ENCODE measurements at places on chromosomes 3 and 15.
A peak's percentile ranks its signal among the peaks of the same experiment; 100 is the strongest.

- no peak for DNase-seq
Observed at GRCh38 chr3:21477541-21478288, 273.3 kb downstream of the ZNF385D start.

DNA sequence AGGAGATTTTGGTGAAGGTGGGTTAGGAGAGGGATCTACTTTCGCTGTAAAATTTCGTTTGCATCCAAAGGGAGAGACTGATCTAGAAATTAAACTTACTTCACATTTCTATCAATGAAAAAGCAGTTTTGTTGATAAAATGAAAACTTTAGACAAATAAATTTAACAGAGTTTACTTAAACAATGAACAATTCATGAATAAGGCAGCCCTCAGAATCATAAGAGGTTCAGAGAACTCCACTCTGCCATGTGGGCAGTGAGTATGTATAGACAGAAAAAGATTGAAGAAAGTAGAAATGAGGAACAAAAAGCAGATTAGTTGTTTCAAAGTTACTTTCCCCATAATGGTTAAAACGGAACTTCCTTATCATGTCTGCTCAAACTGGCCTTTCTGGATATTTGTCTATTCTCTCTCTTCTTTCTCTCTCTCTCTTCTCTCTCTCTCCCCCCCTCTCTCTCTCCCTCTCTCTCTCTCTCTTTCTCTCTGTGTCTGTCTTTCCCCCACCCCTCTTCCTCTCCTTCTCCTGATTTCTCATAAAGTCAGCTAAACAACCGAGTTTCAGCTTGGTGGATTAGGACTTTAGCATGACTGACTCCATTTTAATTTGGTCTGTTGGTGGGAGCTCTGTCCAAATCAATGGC lies 248.9 kb downstream of the TJP1 start:
- DNase-seq: no peak

DNA sequence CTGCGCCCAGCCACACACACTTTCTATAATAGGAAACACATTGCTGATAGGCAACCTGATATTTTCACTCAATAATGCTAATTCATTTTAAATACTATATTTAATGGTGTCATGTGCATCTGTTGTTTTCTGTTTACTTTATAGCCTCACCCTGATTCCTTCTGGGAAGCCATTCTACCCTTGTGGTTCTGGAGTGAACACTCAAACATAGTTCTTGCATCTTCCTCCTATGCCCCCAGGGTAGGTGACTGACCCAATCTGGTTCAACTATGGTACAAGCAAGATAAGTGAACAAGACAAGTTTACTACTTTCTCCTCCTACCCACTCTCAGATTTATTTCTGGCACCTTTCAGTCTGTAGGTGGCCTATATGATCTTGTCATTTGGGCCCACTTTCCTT lies 4.3 kb upstream of the SCG3 start:
- DNase-seq: no peak

GRCh38 chr15:100168787-100169186 lies 173.0 kb downstream of the ADAMTS17 start:
- no peak for DNase-seq

GRCh38 chr3:136860541-136860940 lies 1.5 kb upstream of the NCK1 start:
- no peak for DNase-seq

- no peak for DNase-seq
Observed at GRCh38 chr3:153246806-153247205, 84.8 kb downstream of the RAP2B start.

DNA sequence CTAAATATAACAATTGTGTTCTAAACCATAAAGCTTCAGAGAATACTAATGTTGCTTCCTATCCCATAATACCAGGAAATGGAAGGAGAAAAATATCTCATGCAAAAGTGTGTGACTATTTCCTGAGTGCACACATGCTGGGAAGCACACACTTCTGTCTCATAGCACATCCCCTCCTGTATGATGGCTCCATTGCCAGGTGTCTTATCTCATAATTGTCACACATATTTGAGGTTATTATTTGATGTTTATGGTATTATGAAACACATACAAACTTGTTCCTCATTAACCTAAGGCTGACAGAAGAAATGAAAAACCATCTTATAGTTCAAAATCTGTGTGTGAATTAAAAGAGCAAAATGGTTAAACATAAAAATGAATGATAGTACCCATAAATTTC lies 65.4 kb downstream of the SERP1 start:
- no peak for DNase-seq

DNA sequence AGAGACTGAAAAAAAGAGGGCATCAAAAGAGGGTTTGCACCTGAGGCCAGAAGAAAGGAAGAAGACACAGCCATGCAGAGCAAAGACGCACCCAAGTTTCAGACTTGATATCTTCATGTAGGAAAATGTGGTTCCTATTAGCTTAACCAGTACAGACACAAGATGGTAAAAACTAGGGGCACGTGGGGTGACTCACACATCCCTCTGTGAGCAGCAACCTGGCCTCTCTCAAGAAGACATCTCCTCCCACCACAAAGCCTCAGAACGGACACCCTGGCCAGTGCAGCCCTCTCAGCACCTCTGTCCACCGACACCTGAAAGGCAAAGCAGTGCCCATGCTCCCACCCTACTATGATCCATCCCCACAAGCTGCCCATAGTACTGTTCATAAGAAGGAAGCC lies 33.3 kb downstream of the GLB1 start:
- DNase-seq: peak; percentile 58

DNA sequence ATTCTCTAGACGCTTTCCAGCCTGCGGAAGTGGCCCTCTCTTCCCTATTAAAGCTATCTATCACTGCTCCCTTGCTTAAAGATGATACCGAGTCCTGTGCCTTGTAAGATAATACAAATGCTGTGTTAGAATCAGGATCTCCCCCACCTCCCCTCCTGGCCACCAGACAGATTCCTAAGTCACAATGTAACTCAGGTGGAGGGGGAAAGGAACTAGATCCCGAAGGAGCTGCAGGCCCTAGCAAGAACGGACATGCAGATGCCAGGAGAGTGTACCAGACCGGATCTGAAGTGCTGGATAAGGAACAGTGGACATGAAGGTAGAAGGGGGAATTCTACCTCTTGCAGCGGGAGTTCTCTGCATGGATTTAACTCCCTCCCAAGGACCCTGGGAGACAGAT lies 230.7 kb upstream of the LYSMD4 start:
- DNase-seq: no peak

DNA sequence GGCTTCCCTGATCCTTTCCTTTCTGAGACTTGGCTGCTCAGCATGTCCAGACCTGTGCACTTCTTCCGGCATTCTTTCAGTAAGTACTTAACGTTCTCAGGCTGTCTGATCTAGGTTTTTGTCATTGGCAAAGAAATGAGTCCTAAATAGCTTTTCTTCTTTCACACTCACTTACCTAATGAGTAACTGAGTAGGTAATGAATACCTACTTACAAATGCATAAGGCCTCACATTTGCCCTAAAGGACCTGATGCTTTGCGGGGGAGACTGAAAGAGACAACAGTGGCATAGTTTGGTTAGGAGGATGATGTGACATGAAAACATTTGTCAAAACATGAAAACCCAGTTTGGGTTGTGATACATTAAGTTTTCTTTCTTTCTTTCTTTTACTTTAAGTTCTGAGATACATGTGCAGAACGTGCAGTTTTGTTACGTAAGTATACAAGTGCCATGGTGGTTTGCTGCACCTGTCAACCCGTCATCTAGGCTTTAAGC lies 516.7 kb upstream of the CFAP20DC start:
- DNase-seq: no peak

- DNase-seq: no peak
Observed at GRCh38 chr15:42511007-42511391, 15.6 kb downstream of the SNAP23 start.

GRCh38 chr15:65963358-65963757 lies 94.1 kb downstream of the RAB11A start:
- DNase-seq: no peak

GRCh38 chr3:45790596-45790995 lies 5.7 kb downstream of the SLC6A20 start:
- DNase-seq: no peak

- DNase-seq: no peak
Observed at GRCh38 chr3:122060040-122060698, 5.0 kb downstream of the CD86 start.

GRCh38 chr3:143037867-143038266 lies 36.5 kb downstream of the U2SURP start:
- DNase-seq: no peak

DNA sequence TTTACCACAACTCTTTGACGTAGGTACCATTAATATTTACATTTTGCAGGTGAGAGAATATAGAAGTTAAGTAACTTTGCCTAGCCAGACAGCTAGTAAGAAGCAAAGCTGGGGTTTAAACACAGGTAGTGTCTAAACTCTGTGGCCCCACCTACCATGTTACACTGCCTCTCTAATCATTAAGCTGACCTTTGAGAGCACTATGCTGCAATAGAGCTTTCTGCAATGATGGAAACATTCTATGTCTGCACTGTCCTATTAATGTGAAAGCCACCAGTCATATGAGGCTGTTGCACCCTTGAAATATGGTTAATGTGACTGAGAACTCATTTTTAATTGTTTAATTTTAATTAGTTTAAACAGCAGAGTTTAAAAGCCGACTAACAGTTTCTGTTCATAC lies 6.3 kb upstream of the RARB start:
- no peak for DNase-seq

GRCh38 chr3:31932990-31933389 lies 48.1 kb downstream of the OSBPL10 start:
- no peak for DNase-seq

DNA sequence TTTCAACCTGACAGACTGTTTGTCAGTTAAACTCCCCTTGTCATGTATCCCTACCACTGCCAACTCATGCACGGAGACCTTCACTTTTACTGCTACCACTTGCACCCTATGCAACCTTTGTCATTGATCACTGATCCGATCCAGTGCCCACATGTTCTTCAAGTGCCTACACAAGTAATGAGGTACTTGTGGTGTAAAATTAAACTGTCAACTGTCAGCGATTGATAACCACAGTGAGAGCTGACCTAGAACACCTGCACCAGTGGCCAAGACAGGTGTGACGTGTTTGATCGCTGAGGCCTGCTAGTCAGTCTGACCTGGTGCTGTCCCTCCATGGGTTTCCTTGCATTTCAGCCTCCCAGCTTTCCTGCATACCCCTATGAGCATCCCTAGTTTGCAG lies 55.6 kb downstream of the MECOM start:
- no peak for DNase-seq

GRCh38 chr3:166304584-166304983 lies 467.4 kb upstream of the BCHE start:
- DNase-seq: no peak

DNA sequence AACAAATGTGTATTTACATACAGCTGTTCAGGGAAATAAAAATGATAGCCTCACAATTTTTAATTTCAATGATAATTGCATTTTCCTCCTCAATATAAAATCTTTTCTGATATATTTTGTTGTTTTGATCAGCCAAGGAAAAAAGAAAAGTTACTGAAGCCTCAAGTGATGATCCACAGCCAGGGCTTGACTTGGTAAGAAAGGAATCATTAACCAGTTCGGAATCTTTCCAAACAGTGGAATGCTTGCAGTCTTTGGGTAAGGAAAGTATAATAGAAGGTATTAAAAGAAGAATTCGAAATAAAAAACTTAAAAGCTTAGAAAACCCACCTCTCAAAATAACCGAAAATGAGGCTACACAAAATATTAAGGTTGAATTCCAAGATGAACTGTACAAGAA lies 1.0 kb downstream of the TOPAZ1 start:
- no peak for DNase-seq

- DNase-seq: no peak
Observed at GRCh38 chr3:46866032-46866595, 2.9 kb upstream of the MYL3 start.

DNA sequence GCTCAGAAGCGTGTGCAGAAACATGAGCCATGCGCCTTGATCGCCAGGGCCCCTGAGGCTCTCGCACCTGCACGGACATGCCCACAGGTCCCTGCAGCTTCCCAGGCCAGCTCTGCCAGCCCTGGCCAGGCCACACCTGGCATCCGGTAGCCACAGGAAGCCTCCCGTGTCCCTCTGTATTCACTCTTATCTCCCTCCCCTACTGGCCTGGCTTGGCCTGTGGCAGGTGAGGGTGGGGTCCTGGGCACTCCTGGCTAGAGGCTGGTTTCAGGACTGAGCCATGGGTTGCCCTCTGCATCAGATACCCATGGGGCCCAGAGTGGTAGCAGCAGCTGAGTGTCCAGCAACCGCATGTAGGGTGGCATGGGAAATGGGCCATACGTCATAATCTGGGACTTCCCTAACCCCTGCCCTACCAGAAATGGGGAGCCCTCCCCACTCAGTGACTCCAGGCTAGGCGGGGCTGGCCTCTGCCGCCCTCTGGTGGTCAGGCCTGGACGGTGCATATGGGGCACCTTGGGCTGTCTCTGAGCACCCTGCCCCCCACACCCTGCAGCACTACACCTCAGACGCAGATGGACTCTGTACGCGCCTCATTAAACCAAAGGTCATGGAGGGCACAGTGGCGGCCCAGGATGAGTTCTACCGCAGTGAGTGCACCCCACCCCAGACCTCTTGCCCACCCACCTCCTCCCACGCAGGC lies 12.6 kb upstream of the LMAN1L start:
- DNase-seq: peak; percentile 84

- no peak for DNase-seq
Observed at GRCh38 chr3:188179006-188179966, 25.3 kb downstream of the LPP start.

DNA sequence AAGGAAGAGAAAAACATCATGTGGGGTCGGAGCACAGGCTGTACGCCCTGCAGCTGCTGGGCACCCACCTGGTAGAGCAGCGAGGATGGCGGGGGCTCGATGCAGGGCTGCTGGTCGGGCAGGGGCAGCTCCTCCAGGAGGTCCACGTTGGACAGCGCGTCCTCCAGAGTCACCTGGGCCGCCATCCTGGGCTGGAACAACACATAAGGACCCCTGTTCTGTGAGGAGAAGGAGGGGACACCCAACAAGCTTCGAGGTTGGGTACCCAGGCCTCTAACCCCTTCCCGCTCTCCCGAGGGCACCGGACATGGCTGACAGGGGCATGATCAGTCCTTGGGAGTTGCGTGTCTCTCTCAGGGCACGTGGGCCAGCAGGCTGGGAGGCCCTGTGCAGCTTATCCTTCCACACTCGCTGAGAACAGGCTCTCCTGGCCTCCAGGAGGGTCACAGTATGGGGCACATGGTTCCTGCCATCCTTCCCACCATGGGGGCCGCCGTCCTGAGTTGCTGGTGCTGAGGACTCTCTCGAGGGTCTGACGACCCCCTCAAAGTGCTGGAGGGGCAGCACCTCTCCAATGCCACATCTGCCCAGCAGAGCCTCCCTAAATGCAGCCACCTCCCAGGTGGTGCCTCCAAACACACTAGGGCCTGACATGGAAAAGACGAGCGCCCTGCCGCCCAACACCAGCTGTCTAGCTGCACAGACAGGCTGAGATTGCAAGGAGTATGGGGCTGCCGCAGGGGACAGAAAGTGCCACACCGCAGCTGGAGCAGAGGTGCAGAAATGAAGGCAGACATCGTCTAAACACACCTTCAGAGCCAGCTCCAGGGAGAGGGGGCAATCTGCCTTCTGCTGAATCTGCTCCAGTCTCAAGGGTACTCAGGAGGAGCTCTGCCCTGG lies 32.8 kb downstream of the CYFIP1 start:
- no peak for DNase-seq

- no peak for DNase-seq
Observed at GRCh38 chr3:42688487-42689420, 3.4 kb downstream of the KLHL40 start.
